ENCODE measurements at places on chromosomes 4 and X. TPM values are rescaled to one million over a fixed set of nuclear protein-coding genes. Genes with fewer than 3 reads are reported as not detected.

The SPACA5 gene
- not detected for total RNA-seq

The MAGEA2B gene
- not detected for total RNA-seq

- no peak overlapping the region for H3K27ac ChIP-seq
- H3K4me3 ChIP-seq: no peak overlapping the region
- H3K27me3 ChIP-seq: no peaks in the 10 kb centered on the region
- no peak for DNase-seq
- H3K36me3 ChIP-seq: no peaks in the 10 kb centered on the region
Measured at GRCh38 chr4:165766018-165766417, 107.0 kb upstream of the TLL1 start.

DNA sequence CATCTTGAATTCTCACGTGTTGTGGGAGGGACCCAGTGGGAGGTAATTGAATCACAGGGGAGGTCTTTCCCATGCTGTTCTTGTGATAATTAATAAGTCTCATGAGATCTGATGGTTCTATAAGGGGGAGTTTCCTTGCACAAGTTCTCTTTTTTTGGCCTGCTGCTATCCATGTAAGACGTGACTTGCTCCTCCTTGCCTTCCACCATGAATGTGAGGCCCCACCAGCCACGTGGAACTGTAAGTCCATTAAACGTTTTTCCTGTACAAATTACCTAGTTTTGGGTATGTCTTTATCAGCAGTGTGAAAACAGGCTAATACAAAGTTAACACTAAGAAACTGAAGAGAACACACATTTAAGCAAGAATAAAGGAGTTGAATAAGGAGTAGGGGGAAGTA, 16.0 kb downstream of the TBCK start:
- DNase-seq: no peak
- no peak overlapping the region for H3K4me3 ChIP-seq
- H3K36me3 ChIP-seq: peaks cover 28% of the 10 kb centered on the region
- H3K27ac ChIP-seq: no peak overlapping the region
- peaks cover 4% of the 10 kb centered on the region for H3K4me1 ChIP-seq

The RASL11B gene
- 0.17 TPM for total RNA-seq

DNA sequence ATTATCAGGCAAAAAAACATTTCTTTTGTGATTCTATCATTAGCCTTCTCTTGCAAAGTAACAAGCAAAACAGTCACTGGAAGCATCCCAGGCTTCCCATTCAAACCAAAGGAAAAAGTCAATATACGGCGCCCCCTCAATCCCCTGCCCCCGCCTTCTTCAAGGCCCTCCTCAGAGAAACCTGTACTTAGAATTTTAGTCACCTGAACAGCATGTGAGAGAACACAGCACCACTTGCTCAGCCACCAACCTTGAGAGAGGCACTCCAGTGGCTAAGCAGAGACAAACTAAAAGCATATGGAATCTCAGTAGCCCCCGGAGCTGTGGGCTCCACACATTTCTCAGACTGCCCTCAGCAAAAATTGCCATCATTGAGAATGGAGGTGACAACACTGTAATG, 25.2 kb downstream of the LEF1 start:
- peaks cover 30% of the 10 kb centered on the region for H3K36me3 ChIP-seq
- peak overlapping the region; percentile 78 for H3K27ac ChIP-seq
- H3K4me3 ChIP-seq: peak overlapping the region; percentile 76
- no peaks in the 10 kb centered on the region for H3K27me3 ChIP-seq

DNA sequence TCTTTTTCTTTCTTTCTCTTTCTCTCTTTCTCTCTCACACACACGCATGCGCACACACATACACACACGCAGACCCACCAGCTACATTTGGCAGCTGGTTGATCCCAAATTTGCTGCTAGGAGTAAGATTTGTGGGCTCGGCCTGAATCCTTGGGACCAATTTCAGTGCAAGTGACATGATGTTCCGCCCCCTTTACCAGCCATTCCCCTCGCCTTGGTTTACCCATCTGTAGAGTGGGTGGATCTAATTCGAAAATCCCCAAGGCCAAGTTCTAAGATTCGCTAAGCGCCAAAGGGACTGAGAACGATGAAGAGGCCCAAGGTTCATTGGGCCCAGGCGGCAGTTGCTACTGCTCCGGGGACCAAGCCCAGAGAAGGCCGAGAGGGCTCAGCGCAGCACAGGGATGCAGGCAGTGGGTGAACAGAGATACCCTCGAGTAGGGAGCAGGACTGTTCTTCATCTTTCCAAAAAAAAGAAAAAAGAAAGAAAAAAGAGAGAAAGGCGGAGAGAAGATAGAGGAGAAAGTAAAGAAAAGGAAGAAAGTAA, 5.8 kb downstream of the NKX3-2 start:
- H3K36me3 ChIP-seq: peaks cover 4% of the 10 kb centered on the region
- H3K27ac ChIP-seq: peak overlapping the region; percentile 71
- peak overlapping the region; percentile 30 for H3K4me3 ChIP-seq
- H3K4me1 ChIP-seq: peaks cover 33% of the 10 kb centered on the region
- H3K27me3 ChIP-seq: peaks cover 95% of the 10 kb centered on the region

DNA sequence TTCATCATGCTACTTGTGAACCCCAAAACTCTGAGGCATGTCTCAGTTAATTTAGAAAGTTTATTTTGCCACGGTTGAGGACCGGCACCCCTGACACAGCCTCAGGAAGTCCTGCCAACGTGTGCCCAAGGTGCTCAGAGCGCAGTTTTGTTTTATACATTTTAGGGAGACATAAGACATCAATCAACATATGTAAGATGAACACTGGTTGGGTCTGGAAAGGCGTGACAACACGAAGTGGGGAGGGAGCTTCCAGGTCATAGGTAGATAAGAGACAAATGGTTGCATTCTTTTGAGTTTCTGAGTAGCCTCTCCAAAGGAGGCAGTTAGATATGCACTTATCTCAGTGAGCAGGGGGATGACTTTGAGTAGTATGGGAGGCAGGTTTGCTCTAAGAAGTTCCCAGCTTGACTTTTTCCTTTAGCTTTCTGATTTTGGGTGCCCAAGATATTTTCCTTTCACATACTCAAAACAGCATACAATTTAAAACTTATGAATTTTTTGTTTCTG, 98.9 kb downstream of the SYTL5 start:
- no peak for DNase-seq
- H3K27me3 ChIP-seq: peaks cover 2% of the 10 kb centered on the region
- no peak overlapping the region for H3K27ac ChIP-seq
- peaks cover 7% of the 10 kb centered on the region for H3K4me1 ChIP-seq
- no peaks in the 10 kb centered on the region for H3K36me3 ChIP-seq
- H3K4me3 ChIP-seq: no peak overlapping the region

DNA sequence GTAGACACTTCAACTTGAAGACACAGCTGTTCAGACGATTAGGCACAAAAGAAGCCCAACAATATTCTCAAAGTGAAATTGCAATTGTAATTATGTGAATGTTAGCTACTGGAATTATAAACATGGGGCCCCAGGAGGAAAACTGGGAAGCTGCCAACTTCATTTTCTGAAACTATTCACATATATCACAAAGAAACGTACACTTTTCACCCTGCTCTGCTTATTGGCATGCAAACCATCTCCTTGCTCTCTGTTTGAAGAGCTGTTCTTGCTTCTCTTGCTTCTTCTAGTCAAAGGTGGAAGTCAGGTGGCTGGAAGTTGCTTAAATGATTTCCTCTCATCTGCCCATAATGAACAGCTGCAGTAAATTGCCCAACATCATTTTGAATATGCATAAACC, 320.1 kb downstream of the CFAP299 start:
- no peak for DNase-seq
- no peaks in the 10 kb centered on the region for H3K36me3 ChIP-seq
- no peak overlapping the region for H3K27ac ChIP-seq
- H3K4me1 ChIP-seq: peaks cover 1% of the 10 kb centered on the region
- H3K4me3 ChIP-seq: no peak overlapping the region
- no peaks in the 10 kb centered on the region for H3K27me3 ChIP-seq

DNA sequence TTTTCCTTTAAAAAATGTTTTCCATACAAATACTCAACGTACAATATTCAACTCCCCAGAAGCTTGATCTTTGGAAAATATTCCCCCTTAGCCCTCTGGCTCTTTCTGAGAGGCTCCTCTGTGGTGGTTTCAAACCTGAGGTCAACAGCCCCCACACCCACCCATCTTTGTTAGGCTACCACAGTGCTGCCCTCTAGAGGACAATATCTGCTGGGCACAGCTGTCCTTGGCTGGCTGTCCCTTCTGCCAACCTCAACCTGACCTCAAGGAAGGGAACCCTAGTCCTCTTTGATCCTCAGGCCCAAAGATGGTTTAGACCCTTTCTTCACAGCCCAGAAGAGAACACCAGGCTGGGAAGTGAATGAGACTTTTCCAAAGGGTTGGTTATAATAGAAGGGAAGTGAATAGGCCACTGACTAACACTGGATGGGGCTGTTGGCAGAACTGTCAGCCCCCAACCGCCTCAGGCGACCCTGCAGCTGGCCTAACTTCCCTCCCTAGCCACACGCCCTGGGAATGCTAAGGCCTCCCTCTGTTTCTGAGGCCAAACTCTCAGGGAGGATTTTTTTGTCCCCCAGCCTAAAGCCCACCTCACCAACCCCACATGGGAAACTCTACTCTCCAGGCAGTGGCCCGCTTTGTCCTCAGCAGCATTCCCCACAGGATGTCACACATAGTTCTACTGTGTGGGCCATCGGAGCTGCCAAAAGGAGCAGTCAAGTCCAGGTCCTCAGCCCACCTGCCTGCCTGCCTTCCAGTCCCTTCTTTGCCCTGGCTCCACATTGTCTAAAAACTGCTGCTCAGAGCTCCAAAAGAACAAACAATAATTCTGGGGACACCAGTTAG, 34.3 kb downstream of the NYX start:
- no peaks in the 10 kb centered on the region for H3K4me1 ChIP-seq
- no peak overlapping the region for H3K4me3 ChIP-seq
- no peak overlapping the region for H3K27ac ChIP-seq
- H3K36me3 ChIP-seq: no peaks in the 10 kb centered on the region

DNA sequence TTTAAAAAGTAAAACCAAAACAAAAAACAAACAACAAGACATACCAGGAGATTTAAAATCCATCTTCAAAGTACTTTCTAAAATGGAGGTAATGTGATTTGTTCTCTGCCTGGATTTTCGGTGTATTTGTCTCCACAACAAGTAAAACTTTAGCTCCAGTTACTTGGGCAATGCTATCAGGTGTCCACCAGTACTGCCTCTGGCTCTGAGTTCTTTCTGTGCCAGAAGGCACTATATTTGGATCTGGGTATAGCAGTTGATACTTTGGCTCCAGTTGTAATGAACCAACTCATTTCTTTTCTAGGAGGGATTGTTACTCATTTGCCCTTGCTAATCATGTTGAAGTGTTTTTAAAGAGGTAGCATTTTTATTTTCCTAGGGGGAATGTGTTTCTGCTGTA, 9.5 kb upstream of the PDLIM5 start:
- H3K27ac ChIP-seq: no peak overlapping the region
- peaks cover 9% of the 10 kb centered on the region for H3K4me1 ChIP-seq
- no peak overlapping the region for H3K4me3 ChIP-seq
- no peaks in the 10 kb centered on the region for H3K36me3 ChIP-seq

Measured in activated naive CD8-positive, alpha-beta T cell treated with anti-CD3 and anti-CD28 coated beads, Interleukin-2, amount 10 ng/mL, durations not matched to agents 7 days and 5 days (primary cell).